GM06990 (cell line): ENCODE measurements at places on chromosomes 3 and 15.

- DNase-seq: no peak
Observed at GRCh38 chr15:56532721-56533460, 68.0 kb upstream of the MNS1 start.

DNA sequence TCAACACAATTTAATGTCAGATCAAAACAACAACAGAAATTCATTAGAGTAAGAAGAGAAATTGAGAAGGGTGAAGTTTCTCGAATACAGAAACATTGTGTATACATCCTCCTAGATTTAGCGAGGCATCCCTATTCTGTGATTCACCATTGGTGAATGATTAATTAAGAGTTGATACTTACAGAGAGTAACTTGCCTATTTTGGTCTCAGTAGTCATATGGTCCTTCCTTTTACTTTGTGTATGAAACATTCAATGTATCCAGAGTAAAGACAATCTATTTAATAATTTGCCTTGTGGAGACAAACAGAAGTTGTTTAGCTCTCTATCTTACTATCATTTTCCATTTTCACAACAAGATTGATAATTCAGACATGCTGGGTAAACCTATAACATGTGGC is 432.0 kb downstream of the ZPLD1 start:
- DNase-seq: no peak

DNA sequence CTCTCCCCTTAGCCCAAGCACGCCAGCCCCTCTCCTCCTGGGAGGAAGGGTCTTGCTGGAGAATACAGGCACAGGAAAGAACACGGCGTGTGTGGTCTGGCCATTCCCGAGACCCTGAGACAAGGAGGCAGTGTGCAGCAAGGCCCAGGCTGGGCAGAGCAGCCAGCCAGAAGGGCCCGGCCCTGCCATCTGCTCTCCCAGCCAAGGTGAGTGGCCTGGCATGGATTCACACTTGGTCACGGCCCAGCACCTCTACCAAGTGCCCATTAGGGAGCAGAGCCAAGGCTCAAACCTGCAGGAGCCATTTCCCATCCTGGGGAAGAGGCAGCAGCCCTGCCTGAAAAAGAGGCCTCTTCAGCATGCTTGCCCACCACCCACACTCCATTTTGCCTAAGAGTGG is 28.6 kb downstream of the MEGF11 start:
- no peak for DNase-seq

DNA sequence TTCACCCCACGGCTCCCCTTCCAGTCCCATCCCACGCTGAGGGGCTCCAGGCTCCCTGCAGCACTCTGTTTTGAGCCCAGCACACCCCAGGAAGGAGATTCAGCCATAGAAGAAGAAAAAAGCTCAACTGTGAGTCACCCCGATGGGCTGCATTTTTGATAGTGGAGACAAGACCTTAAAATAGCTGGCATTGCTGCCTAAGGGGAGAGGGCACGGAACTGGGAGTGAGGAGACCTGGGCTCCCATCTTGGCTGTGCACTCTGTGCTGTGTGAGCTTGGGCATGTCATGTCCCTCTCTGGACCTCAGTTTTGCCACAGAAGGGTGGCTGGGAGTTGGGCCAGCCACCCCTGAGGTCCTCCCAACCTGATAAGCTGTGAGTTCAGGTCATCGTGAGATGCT is 57.2 kb upstream of the SMAD6 start:
- DNase-seq: no peak

- no peak for DNase-seq
Observed at GRCh38 chr3:73552700-73553099, 72.0 kb downstream of the PDZRN3 start.

- no peak for DNase-seq
Observed at GRCh38 chr15:51311510-51311909, 26.9 kb downstream of the CYP19A1 start.

GRCh38 chr15:34802803-34803750 is 7.7 kb upstream of the ACTC1 start:
- no peak for DNase-seq
